IPS-NIHi11 (cell line): ENCODE measurements at places on chromosomes 4 and X.

- no peak for DNase-seq
These were observed 336.9 kb downstream of the PTTG2 start for GRCh38 chr4:38297061-38297460.

- no peak for DNase-seq
These were observed 120.2 kb upstream of the GUCY1A1 start for GRCh38 chr4:155546451-155546850.

DNA sequence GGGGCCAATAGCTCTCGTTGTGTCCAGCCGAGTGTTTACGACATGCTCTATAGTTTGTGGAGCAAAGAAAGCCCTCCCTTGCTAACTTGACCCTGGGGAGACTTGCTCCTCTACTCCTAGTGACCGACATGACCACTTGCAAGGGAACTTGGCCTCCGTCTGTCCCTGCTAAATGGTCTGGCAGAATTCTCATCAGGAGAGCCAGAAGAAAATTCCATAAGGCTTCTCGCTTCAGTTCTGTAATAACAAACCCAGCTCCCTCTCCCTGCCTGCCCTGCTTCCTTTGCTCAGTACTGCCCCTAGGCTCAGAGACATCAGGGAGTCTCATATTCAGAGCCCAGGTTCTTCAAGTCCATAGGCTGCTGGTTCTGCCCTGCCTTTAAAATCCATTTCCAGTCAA is 13.0 kb downstream of the DOCK11 start:
- no peak for DNase-seq

GRCh38 chr4:136863756-136864155 is 668.5 kb downstream of the PCDH18 start:
- DNase-seq, result peak; percentile 8

GRCh38 chrX:116961872-116962582 is 499.3 kb upstream of the CT83 start:
- DNase-seq, result no peak

DNA sequence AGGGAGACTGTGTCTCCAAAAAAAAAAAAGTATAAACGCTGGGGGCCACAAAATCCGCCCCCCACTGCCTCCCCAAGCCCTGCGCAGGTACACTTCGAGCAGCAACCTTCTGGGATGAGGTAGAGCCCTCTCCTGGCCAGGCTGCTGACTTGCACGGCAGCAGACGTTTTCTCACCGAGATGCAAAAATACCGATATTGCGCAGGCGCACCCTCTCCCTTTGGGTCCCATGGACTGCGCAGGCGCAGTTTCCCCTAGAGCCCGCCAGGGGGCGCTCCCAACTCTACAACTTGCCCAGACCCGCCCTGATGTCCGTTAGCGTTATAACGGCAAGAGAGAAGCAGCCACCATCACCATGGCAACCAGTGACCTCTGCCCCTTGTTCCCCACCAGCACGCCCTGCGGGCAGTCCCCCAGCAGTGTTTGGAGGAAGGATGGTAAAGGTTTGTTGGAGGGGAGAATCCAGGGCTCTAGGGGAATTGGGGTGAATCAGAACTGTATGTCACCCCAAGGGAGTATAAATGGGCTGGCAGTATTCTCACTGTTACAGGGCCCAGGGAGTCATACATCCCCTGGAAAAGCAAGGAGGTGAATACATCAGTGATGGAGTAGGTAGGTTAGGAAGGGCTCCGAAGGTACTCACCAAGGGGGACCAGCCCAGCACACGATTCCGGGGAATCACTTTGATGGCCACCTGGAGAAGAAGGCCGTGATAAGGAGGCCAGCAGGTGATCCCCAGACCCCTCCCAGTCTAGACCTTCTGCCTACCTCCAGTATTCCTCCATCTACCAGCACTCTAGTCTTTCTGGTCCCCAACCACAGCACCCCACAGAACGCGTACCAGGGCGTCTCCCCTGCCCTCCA is 1.5 kb downstream of the PIM2 start:
- DNase-seq, result peak; percentile 62

DNA sequence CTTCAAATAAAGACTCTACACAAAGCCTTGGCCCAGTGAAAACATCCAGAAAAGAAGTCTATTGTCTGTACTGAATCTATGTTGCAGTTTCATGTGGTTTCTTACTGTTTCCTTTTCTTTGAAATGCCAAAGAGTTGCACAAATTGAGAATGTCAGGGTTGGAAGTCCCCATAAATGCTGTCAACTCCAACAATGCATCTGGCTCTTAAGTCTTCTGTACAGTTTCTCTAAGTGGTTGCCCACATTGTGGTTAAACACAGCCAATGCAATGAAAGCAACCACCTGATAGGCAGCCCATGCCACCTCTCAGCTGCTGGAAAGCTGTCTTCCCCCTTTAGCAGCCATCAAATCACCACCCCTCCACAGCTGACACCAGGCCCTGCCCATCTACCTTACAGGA is 67.2 kb upstream of the C1GALT1C1 start:
- DNase-seq, result no peak

DNA sequence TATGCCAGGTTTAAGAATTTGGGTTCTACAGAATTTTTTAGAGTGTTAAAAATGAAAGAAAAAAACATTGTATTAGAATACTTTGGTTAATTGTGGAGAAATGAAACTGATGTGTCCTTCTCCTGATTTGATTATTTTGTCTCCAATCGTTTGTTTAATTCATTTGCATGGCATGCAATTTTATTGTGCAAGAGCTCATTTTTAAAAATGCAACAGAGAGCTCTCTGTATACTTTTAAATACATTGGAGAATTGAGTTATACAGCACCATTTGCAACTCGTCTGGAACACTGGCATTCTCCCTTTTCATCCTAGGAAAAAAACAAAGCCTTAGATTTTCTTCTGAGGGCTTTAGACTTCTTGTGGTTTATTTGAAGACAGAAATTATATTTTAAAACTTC is 689 bp downstream of the EXOC1L start:
- no peak for DNase-seq

DNA sequence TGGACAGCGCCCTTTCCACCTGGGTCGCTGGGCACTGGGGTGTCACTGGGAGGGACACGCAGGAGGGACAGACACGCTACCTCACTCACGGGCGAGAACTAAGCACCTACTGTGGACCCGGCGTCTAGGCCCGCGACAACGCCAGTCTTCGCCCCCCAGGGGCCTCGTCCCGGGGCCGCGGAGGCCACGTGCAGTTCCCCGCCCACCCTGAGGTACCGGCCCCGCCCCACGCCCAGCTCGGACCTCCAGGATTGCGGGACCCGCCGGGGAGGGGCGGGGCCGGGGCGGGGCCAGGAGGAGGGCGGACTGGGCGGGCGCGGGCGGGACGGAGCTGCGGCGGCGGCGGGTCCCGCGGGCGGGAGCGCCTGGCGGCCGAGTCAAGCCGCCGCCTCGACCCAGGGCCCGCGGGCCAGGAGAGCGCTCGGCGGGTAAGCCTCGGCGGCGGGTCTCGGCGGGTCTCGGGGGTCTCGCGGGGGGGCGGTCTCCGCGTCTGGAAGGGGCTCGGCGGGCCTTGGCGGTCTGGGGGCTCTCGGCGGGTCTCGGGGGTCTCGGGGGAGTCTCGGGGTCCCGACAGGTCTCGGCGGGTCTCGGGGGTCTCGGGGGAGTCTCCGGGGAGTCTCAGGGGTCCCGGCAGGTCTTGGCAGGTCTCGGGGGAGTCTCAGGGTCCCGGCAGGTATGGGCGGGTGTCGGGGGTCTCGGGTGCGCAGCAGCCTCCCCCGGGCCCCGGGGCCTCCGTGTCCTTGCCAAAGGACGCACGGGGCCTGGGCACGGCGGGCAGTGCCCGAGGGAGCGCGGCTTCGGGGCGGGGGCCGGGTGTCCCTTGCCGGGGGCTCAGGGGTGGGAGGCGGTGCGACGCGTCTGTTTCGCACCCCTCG is at the start of gene SH3BP2:
SH3BP2 (plus strand) TSS at position 375 of the 875 bp plus-strand sequence. CDS start 27,533 bp downstream, outside the sequence.
- DNase-seq, result peak; percentile 96

- no peak for DNase-seq
These were observed 186.7 kb upstream of the VEGFC start for GRCh38 chr4:176979416-176979815.

DNA sequence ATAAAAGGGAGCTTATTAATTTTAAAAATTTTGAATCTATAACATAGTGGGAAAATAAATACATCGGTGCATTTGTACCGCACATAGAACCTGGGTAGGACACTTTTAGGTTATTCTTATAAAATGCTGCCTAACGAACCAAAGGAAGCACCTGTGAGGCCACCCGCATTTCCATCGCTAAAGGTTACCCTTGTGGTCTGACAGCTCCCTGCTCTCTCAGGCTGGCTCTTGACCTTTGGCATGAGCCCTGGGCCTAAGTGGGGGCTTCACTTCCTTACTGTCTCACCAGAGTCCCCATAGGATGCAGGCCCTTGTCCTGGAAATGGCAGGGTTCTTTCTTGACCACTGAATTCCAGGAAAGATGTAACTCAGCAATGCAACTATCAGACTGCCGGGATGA is 46.0 kb downstream of the HADH start:
- no peak for DNase-seq

GRCh38 chr4:94338681-94339351 is 3.8 kb downstream of the HPGDS start:
- DNase-seq, result no peak

GRCh38 chr4:169334335-169334734 is 63.6 kb upstream of the SH3RF1 start:
- no peak for DNase-seq

GRCh38 chr4:145888393-145888792 is 50.2 kb downstream of the ZNF827 start:
- DNase-seq, result peak; percentile 19

GRCh38 chrX:149867488-149867887 is 13.5 kb upstream of the MAGEA8 start:
- DNase-seq, result no peak

DNA sequence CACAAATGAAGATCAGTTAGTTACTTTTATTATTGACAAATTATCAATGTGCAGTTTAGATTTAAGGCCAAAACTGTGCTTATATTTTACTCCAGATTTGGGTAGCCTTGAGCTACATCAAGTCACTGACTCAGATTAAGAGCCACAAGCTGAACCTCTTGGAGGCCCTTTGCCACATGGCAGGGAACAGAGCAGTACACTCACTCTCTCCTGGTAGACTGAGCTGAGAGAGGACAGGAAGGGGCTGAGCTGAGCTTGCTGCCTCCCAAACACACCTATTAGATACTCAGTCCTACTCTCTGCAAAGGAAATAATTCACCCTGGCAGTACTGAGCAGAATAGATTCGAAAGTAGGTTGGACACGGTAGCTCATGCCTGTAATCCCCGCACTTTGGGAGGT is 7.8 kb downstream of the STAP1 start:
- no peak for DNase-seq

DNA sequence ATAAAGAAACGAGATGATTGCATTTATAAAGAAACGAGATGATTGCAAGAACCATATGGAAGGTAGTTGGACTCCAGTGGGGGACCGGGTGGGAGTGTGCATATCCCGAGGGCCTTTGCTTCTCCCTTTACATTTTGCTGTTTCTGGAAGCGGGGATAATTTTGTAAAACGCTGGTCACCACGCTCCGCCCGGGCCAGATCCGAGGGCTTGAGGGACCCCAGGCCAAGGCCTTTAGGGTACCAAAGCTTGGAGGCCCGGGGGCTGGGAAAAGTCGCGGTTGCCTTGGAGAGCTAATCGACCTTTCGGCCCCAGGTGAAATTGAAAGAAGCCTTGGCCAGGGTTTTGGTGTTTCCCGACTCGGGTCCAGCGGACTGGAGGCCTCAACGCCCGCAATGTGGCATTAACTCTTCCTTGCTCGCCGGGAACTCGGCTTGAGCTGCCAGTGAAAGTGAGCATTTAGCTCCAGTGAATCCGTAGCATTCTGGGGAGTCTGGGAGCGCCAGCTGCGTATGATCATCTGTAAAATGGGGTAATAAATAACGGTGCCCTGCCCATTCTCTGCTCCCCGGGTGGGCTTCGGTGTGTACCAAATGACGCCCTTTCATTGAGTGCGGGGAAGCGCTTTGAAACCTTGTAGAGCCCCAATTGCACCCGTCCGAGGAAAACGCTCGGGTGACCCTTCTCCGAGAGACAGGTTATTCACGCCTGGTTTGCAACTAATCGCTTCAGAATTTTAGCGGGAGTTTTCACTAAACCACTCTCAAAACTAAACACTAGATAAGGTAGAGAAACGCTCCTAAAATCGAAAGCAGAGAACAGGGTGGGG is 4.5 kb downstream of the NKX3-2 start:
- DNase-seq, result no peak

DNA sequence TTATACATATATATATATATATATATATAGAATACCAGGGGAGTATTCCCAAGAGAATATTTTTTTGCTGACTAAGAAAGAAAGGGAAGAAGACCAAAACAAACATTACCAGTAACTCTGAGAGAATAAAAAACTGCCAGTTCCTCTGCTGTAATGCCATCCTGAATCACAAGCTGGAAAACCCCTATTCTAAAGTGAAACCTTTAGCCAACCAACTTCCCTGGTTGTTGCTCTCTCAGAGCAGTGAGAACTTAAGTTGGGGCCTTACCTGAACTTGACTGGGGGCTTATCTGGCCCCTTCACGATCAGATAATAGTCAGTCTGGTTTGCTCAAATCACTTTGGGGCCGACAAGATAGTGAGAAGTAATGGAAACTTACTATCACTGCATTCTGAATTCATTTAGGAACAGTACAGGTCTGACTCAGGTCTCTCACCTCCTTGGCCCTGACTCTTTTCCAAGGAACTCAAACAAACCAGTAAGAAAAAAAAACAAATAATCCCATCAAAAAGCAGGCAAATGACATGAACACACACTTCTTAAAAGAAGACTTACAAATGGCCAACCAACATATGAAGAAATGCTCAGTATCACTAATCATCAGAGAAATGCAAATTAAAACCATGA is 62.5 kb downstream of the CD40LG start:
- no peak for DNase-seq

DNA sequence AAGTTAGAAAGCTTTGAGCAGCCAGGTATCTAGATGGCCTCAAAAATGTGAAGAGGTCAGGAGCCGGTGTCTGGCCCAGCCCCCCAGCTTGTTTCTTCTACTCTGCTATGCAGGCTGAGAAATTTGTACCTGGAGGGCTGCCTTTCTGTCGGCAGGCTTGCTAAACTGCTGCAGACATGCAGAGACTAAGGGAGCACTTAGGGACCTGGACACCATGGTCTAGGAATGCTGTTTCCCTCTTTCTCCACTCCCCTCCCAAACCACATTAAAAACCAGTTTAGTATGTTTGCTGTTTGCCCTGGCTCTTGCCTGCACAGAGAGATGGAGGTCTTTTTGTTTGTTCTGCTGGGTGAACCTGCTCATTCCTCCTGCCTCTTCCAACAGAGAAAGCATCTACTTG is 157.1 kb upstream of the DGKK start:
- DNase-seq, result no peak

- no peak for DNase-seq
These were observed 78.4 kb downstream of the JAKMIP1 start for GRCh38 chr4:6121941-6122340.

DNA sequence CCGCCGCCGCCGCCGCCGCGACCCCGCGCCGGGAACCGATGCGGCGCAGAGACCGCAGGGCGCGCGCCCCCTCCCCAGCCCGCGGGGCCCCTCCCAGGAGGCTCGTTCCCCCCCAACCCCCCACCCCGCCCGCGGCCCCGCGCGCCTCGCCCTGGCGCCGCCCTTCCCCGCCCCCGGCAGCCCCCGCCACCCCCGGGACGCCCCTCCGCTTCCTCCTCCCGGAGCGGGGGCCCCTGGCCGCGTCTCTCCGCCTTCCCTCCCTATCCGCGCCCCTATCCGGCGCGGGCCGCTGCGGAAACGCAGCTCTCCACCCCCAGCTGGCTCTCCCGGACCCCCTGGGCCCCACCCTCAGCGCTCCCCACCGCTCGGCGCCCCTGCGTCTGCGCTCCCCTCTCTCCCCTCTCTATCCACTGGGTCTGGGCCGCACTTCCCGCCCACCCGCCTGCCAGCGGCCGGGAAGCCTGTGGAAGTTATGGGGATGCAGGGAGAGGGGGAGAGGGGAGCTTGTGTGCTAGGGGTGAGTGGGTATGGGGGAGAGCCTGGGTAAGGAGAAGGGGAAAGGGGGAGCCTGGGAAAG is at the start of gene TMEM271:
TMEM271 (minus strand) TSS at position 51 of the 577 bp plus-strand sequence. CDS start 233 bp downstream, outside the sequence.
- DNase-seq, result peak; percentile 71

GRCh38 chr4:13344216-13344615 is 139.9 kb downstream of the RAB28 start:
- no peak for DNase-seq
